ENCODE measurements at places on chromosomes 1 and 21.

DNA sequence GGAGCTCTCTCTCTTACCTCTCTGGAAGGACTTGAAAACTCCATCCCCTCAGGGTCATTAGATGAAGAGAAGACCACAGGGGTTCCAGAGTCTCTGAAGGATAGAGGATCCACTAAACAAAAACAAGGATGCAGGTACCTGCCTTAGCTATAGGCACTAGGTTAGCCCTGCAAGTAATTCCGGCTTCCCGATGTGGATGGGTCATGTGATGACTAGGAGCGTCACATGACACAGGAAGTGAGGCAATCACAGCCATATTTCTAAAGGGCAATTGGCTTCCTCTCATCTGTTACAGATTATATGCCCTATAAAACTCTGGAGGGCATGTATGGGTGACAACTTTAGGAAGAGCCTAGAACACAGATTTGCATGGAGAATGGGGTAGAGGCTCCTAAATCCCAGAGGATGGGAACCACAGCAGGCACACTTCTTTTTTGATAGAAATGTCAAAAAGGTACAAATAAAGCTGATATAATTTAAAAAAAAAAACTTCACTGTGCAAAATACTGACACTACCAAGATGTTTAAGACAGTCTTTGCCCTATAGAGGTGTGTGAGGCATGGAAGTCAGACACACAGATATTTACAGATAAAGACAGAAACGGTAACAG, 14.1 kb downstream of the ENTREP3 start:
- DNase-seq: no peak

GRCh38 chr1:158075078-158075477, 81.6 kb downstream of the KIRREL1 start:
- DNase-seq: no peak

DNA sequence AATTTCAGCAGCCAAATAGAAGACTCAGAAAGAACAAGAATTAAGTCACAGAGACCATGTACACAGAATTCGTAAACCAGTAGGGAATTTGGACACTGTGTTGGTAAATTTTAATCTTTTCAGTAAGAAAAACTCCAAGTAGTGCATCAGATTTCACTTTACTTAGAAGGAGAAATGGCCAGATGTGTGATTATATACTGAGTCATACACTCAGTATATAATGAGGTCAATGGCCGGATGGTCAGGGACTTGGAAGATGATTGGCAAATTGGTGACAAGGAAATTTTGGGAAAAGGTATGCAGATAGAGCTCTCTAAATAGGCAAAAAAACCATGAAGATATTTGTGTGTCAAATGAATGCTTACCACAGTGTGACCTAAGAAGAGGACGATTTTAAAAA, 399.8 kb upstream of the LRRC7 start:
- DNase-seq: no peak

- DNase-seq: no peak
Measured at GRCh38 chr1:228944935-228945371, 209.7 kb downstream of the RHOU start.

DNA sequence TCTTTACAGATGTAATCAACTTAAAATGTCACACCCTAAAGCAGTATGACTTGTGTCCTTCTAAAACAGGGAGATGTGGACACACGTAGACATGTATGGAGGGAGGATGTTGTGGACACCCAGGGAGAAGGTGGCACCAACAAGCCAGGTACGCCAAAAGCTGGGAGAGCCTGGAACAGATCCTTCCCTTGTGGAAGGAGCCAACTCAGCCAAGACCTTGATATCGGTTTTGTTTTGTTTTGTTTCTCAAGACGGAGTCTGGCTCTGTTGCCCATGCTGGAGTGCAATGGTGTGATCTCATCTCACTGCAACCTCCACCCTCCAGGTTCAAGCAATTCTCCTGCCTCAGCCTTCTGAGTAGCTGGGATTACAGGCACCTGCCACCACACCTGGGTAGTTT, 45.6 kb downstream of the CHAF1B start:
- DNase-seq: no peak

DNA sequence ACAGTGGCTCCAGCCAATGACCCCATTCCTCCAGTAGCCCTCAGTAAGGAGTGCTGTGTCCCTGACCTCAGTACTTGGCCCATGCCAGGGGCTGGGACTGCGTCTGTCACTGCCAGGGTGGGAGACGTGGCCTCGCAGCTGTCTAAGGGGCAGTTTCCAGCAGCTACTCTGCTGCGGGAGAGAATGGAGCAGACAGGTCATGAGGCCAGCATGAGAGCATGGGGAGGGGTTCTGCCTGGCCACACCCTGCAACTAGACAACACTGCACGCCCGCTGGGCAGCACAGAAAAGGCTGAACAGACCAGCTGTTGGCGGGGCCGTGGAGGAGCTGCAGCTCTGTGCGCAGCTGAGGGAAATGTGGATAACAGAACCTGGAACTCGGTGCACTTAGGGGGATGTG, 91.6 kb upstream of the COL6A1 start:
- no peak for DNase-seq

DNA sequence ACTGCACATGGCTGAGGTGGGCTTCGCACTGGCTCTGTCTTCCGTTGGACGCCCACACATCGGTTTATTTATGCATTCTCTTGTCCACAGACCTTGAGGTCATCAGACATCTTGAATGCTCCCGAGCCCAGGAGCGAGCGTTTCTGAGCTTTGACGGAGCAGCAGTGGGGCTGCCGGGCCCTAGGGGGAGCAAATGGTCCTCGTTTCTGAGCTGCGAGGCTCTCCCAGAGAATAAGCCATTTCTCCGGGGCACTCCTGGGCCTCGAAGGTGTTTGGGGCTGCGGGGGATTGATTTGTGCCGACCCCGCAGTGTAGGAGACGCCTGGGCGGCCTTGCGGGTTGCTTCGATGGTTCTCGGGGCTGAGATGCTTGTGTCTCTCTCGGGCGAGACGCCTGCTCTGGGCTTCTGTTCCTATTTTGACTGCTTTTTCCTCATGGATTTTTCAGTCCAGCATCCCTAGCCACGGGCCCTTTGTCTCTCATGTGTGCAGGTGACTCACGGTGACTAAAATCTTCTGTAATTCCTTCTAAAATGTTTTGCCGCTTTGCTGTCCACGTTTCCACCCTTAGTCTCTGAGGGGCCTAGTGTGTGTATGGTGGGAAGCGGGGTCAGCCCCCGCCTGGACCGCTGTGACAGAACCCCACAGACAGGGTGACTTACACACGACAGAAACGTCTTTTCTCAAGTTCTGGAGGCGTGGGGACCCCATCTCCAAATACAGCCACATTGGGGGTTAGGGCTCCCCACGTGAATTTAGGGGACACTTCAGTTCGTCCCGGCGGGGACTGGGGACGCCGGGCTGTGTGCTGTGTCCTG, 62.1 kb downstream of the FAAP20 start:
- no peak for DNase-seq

GRCh38 chr1:172837816-172838679, 179.1 kb downstream of the FASLG start:
- no peak for DNase-seq

DNA sequence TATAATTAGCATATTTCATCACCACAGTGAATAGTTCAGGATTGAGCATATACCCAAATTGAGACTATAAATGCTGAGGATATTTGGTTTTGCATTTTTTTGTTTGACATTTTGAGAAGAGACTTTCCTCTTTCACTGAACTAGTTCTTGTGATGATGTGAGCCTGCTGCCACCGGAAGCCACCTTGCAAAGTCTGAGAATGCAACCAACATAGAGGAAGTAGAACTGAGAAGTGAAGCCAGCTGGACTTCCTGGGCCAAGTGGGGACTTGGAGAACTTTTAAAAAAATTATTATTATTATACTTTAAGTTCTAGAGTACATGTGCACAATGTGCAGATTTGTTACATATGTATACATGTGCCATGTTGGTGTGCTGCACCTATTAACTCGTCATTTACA, 102.3 kb downstream of the RPE65 start:
- no peak for DNase-seq

DNA sequence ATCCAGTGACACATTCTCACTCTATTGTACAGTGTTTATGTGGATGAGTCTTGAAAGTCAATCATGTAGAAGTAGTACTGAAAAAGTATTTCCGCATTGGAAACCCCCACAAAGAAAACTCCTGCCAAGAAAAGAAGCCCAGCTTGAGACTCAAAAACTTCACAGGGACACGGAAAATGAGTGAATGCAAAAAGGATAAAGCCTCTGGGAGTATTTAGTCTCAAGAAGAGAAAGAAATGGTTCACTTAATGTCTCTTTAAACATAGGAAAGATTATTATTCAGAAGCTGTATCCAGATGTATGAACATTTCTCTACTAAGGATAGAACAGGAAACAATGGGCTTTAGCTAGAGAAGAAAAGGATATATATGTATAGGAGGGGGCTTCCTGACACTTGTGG, 304.5 kb downstream of the BARHL2 start:
- DNase-seq: no peak

DNA sequence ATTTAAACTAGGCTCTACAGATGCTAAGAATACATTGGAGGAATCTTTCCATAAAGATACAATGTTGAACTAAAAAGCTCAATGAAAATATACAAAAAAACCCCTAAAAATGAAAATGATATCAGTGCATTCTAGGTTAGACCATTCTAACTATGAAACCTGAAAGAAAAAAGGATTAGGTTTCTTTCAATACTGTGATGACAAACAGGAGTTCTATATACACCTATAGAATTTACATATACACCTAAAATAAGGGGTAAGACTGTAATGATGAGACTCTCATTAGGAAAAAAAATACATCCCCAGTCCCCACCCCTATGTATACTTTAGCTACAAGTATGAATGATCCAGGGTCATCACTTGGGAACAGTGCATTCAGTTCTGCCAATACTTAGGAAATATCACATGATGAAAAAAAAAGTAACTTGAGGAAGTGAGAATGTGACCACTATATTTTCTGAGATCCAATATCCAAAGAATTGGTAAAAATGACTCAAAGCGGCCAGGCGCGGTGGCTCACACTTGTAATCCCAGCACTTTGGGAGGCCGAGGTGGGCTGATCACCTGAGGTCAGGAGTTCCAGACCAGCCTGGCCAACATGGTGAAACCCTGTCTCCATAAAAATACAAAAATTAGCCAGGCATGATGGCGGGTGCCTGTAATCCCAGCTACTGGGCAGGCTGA, 26.3 kb downstream of the SELENOF start:
- no peak for DNase-seq

- DNase-seq: no peak
Measured at GRCh38 chr1:63662056-63662836, 69.0 kb downstream of the PGM1 start.

GRCh38 chr1:227945891-227946623, 1.7 kb downstream of the WNT9A start:
- DNase-seq: no peak

- no peak for DNase-seq
Measured at GRCh38 chr21:25494804-25495203, 112.5 kb downstream of the MRPL39 start.

All from stimulated activated CD4-positive, alpha-beta T cell treated with anti-CD3 and anti-CD28 coated beads, Interleukin-1b, Interleukin-23, amount 100 ng/mL, for 1 hour (primary cell).